ENCODE measurements at places on chromosomes 2 and 18.

GRCh38 chr18:7950380-7951136 is 383.4 kb downstream of the PTPRM start:
- DNase-seq, result no peak

DNA sequence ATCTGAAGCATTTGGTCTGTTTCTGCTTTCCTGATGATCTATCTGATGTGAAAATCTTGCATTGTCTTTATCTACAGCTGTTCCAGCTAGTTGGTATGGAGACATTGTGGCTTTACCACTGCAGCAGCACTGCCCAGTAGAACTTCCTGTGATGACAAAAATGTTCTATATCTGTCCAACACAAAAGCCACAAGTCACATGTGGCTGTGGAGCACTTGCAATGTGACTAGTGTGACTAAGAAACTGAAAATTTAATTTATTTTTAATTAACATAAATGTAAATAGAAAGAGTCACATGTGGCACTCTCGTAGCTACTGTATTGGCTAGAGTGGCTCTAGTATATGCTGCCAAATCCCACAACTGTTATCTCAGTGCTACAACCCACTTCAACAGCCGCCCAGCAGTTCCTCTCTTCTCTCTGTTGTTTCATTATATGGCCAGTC is 425.7 kb downstream of the SETBP1 start:
- DNase-seq, result no peak

- DNase-seq, result no peak
Measured at GRCh38 chr2:750628-751027, 73.4 kb upstream of the TMEM18 start.

DNA sequence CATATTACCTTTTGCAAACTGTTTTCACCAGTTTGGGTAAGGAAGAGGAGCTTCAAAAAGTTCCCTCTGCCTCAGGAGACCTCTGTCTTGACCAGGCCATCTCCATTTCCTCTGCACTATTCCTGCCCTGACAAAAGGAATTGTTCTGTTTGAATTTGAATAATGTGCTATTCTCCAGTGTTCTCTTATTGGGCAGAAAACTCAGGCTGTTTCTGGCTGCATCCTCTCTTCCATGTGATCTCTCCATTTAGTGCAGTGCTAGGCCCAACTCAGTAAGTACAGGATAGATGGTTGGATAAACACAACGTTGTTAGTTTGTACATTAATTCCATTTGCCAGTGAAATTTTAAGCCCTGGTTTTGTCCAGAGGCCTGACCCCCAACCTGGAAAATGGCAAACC is 102.2 kb upstream of the CELF4 start:
- no peak for DNase-seq

DNA sequence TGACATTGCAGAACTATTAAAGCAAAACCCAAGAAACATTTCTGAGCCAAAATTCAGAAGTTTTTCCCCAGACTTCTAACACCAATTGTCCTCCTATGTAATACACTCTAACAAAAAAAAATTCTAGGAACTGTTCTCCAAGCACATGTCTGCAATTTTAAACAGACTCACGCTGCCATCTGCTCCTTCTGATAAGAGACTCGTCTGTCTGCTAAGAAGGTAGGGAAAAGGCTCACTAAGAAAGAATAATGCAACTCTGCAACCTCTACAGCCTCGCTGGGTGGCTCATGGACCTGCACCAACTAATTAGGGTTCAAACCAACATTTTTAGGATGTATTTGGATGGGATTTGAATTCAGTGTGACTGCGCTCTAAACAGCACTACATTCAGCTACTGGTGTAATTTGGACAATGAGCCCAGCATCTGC is 366.5 kb downstream of the DSC3 start:
- DNase-seq, result no peak

- peak; percentile 35 for DNase-seq
Measured at GRCh38 chr2:237631007-237631785, 3.8 kb downstream of the LRRFIP1 start.

- no peak for DNase-seq
Measured at GRCh38 chr2:230930928-230931555, 6.0 kb upstream of the GPR55 start.

DNA sequence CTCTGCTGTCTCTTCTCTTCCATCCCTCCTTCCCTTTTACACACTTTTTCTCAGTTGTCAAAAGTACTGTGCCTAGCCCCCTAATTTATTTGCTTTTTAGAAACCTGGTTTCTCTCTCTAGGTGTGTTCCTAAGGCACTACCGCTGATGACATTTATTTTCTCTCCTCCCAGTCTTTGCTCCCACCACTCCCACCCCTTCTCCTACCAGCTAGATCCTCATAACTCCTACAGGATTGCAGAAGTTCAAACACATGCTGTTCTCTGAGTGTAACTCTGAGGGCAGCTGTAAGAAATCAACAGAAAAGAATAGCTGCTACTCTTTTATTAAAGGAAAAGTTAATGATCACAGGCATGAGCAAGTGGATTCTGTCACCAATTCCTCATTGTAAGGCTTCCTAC is 22.3 kb upstream of the LRRTM1 start:
- no peak for DNase-seq

GRCh38 chr2:162111958-162112850 is 38.2 kb upstream of the DPP4 start:
- no peak for DNase-seq

GRCh38 chr18:79588636-79589481 is 90.7 kb upstream of the CTDP1 start:
- peak; percentile 68 for DNase-seq

DNA sequence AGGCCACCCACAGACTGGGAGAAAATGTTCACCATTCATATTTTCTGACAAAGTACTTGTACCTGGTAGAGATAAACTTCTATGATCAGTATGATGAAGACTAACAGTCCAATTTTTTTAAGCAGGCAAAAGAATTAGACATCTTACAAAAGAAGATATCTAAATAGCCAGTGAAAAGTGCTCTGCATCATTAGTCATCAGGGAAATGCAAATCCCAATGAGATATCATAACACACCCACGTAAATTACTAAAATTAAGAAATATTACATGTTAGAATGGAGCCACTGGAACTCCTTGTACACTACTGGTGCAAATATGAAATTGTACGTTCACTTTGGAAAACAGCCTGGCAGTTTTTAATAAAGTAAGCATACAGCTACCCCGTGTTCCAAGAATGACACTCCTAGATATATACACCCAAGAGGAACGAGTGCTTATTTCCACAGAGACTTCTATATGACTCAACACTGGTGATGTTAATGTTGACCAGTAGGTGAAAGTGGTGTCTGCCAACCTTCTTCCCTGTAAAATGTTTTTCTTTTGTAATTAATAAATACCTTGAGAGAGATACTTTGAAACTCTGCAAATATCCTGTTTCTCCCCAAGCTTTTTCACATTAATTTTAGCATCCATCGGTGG is 80.3 kb downstream of the NPAS2 start:
- no peak for DNase-seq

DNA sequence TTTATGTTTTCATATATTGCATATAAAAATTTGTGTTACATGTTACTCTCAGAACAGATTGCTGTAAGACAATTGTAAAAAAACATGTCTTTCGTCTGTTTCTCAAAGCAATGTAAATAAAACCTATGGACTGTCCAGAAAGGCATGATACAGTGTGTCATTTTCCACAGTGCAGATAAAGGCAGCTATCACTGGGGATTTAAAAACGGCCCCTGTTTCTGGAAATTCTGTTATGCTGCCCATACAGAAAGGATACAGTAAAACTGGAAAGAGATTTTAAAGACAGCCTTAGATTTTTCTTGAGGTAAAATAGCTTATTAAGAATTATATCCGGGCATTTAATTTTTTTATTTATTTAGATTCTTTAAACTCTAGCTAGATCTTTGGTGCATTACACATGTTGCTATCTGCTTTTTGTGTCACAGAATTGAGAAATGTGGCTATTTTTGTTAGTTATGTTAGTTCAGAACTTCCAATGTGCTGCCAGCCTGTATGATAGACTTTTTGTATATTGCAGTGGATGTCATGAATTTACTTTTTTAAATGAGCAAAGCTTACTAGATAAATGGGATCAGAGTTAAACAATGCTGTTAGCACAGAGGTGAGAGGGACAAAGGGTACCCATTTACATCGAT is 859 bp upstream of the INO80D start:
- DNase-seq, result no peak

DNA sequence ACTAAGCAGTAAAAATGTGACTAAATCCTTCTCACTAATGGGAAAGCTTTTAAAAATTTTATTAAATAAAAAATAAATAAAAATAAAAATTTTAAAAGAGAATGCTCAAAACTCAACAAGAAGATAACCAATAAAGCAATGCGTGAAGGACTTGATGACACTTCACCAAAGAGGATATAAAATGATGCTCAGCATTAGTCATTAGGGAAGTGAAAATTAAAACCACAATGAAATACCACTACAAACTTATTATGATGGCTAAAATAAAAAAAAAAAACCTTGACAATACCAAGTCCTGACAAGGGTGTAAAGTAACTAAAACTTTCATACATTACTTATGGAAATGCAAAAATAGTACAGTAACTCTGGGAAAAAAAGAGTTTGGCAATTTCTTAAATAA is 3.3 kb upstream of the WDR75 start:
- no peak for DNase-seq

GRCh38 chr2:18518116-18519111 is 42.0 kb downstream of the RDH14 start:
- DNase-seq, result no peak

DNA sequence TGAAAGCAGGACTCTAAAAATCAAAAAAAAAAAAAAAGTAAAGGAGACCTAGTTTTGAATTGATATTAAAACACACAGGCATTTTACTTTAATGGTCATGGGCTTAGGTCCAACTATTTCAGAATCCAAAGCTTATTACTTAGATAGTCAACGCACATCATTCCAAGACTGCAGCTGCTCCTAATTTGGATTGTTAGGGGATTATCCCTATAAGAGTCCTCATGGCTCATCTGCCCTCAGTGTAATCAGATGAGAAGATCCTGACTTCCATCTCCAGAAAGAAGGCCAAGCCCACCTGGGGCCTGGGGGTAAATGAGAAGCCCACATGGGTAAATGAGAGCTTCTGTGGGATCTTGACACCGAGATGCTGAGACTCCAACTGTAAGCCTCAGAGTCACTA is 424.2 kb downstream of the NRXN1 start:
- no peak for DNase-seq

DNA sequence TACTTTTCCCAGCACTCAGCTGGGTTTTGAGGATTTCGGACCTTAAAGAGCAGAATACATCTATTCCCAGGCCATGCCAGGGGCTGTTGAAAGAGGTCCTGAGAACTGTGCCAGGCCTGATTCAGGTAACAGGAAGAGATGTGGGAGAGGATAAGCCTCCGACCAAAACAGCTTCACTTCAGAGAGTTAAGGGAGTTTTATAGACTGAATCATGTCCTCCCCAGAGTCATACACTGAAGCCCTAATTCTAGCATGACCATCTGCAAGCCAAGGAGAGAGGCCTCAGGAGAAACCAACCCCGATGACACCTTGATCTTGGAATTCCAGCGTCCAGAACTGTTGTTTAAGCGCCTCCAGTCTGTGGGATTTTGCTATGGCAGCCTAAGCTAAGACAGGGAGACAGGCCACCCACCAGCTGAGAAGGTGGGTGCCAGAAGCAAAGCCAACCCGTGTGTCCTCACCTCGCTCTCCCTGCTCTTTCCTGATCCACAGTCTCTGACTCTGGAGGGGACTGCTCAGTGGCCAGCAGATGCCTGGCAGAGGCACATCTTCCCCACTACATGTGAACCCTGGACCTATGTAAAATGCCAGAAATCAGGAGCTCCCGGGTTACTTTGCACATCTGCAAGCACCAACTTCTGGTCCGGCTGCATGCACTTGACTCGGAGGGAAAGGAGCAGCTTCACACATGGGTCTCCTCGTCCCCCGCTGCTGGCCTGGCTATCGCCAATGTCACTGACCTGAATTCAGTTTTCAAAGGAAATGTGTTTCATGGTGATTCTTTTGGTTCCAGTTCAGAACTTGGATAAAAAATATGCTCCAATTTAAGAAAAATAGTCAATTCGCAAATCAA is 116.8 kb upstream of the EPC2 start:
- DNase-seq, result no peak

GRCh38 chr2:25333981-25334380 is 7.7 kb downstream of the DNMT3A start:
- no peak for DNase-seq

GRCh38 chr2:168495524-168495923 is 39.5 kb downstream of the CERS6 start:
- no peak for DNase-seq

GRCh38 chr18:42525905-42526304 is 570.9 kb downstream of the PIK3C3 start:
- DNase-seq, result no peak
